ENCODE measurements at places on chromosomes 3 and 15.

DNA sequence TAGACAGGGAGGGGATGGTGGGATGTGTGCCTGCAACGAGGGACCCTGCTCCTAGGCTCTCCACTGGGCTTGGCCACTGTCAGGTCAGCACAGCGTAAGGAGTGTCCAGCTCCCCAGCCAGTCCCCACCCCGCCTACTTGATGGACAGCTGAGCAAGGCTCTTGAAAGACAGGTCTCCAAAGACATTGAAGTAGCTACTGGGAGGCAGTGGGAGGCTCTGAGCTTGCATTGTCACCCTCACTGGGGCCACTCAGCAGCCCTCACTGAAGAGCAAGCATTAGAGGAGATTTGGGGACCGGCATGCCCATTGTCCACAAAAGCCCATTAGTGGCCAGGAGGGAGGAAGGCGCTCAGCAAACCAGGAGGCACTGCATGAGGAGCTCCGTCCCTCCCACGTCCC, 146.5 kb downstream of the MEGF11 start:
- DNase-seq = no peak

DNA sequence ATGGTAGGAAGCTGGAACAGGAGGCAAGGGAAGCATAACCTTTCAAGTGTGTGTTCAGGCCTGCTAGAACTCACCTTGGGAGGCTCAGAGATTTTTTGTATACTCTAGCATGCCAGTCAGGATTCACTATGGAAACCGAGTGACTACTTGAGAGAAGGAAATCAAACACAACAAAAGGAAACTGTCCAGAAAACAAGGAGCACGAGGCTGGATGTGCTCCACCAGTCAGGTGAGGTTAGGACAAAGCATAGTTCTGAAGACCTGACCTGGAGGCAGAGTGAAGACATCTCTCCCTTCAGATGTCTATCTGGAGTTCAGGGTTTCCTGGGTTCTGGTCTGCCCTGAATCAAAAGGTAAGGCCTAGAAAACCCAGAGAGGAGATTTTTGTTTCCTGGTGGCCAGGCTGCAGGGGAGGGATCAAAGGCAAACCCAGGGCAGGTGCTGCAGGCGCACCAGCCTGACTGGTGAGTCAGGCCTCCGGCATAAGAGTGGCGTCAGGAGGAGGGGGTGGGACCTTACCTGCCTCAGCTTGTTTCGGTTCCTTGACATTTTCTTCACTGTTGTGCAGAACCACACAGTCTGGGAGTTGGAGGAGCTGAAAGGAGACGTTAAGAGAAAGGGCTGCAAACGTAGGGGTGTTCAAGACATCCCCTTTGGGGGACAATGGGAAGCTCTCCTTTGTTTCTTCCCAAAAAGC, 52.2 kb upstream of the OSBPL11 start:
- no peak for DNase-seq

- peak; percentile 31 for DNase-seq
Observed at GRCh38 chr15:51403072-51403878, 61.8 kb downstream of the GLDN start.

- no peak for DNase-seq
Observed at GRCh38 chr3:25849641-25850385, 59.9 kb downstream of the OXSM start.

- no peak for DNase-seq
Observed at GRCh38 chr3:49013738-49014660, 4.4 kb downstream of the DALRD3 start.

- DNase-seq = no peak
Observed at GRCh38 chr15:74389241-74390048, 22.0 kb upstream of the CYP11A1 start.

- no peak for DNase-seq
Observed at GRCh38 chr3:54563501-54564200, 364.2 kb downstream of the LRTM1 start.

GRCh38 chr3:192212335-192212734, 515.0 kb downstream of the FGF12 start:
- no peak for DNase-seq

GRCh38 chr3:170899455-170899854, 9.0 kb downstream of the EIF5A2 start:
- DNase-seq = no peak

DNA sequence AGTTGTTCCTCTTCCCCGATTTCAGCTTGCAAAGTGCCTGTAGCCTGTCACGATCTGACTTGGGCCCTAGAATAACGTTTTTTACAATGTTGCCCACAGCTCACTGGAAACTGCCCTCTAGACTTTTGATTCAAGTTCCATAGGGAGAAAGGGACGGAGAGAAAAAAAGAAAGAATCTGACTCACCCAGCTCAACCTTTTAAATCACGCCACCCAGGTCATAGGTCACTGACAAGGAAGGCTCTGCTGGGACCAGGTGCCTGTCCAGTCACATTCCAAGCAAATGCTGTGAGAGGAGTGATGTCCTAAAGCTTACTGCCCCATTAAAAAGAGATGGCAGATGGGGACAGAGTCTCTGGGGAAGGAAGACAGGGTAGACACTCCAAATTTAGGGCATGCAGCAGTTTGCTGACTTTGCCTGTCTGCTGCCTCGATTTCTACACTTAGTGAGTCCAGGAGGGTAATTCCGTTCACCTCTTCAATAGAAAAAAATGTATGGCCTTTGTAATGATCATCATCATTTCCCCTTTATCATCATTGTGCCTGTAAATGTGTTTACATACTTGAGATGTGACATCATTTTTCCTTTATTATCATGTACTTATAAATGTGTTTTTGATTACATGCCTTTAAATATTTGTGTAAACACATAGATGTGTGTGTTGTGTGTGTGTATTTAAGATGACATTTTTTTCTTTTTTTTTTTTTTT, 8.4 kb upstream of the MYO1E start:
- no peak for DNase-seq

GRCh38 chr15:25792128-25792527, 71.0 kb downstream of the ATP10A start:
- no peak for DNase-seq

GRCh38 chr3:81308306-81308705, 453.1 kb downstream of the GBE1 start:
- DNase-seq = no peak

GRCh38 chr3:85193565-85193964, 234.8 kb downstream of the CADM2 start:
- DNase-seq = no peak

DNA sequence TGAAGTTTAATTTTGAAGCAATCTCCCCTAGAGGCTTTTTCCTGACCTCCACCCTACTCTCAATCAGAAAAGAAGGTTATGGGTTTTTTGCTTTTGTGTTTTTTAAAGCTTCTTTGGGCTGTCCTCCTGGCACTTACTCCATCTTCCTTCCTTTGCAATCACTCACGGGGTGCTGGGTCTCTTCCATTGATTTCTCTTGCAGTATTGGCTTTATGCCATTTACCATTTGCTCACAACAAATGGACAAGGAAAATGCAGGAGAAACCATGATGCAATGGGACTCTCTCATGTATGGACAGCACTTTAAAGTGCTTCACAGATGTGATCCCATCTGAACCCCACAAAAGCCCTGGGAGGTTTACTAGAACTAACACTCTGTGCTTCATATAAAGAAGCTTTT, 57.5 kb downstream of the SST start:
- DNase-seq = no peak

DNA sequence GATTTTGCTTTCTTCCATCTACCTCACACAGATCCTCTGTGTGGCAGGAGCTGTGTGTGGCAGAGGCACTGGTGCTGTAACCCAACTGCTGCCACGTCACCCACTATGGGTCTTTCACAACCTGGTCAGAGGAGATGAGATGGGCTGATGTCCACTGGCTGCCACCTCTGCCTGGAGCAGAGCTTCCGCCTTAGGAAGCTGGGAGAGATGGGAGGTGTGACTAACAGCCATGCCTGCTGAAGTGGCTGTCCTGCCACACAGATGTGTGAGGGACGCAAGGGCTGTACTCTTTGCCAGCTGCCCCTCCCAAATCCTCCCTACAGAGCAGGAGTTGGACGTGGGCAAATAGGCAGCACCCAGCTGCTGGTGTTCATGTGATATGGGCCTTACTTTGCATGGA, 329.5 kb downstream of the GABRB3 start:
- no peak for DNase-seq

DNA sequence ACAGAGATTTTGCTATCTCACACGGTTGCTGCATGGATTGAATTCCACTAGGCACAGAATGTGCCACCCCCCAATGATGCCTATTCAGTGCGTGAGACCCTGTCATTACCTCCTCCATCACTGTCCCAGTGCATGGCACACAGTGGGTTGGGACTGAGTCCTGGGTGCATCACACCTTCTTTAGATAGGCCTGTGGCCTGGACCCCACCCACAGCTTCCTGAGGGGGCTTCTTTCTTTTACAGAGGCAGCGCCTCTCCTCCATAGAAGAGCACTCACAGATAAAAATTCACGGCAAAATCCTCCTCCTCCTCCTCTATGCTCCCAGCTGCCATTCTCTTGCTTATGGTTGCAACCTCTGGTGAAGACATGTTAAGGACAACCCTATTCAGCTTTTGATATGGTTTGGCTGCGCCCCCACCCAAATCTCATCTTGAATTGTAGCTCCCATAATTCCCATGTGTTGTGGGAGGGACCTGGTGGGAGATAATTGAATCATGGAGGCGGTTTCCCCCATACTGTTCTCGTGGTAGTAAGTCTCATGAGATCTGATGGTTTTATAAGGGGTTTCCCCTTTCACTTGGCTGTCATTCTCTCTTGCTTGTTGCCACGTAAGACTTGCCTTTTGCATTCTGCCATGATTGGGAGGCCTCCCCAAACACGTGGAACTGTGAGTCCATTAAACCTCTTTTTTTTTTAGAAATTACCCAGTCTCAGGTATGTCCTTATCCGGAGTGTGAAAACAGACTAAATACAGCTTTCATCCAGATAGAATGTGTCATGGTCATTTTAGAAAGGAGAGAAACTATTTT, 147.6 kb downstream of the KLF13 start:
- DNase-seq = no peak

DNA sequence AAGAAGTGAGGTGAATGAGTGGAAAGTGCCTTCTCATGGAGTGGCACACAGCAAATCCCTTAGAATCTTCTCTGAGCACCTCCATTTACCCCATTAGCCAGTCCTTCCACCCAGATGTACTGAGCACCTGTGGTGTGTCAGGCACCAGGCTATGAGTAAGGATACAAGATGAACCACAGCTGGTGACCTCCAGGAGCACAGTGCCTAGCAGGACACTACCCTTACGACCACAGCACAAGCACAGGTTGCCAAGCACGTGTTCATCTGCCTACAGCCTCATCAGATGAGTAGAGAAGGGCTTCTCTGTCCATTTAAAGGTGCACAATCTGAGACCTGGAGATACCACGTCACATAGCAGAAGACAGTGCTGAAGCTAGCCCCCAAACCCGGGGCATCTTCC, 6.2 kb downstream of the MYLK start:
- DNase-seq = no peak

- no peak for DNase-seq
Observed at GRCh38 chr15:48012191-48012590, 108.6 kb upstream of the SLC24A5 start.

- no peak for DNase-seq
Observed at GRCh38 chr3:81336470-81336869, 425.0 kb downstream of the GBE1 start.

GRCh38 chr3:76561494-76562236, 478.2 kb upstream of the ROBO2 start:
- DNase-seq = no peak

GRCh38 chr3:145159640-145160039, 1001.3 kb downstream of the PLOD2 start:
- no peak for DNase-seq

- DNase-seq = no peak
Observed at GRCh38 chr3:30439451-30440053, 166.8 kb upstream of the TGFBR2 start.

GRCh38 chr15:55741833-55742497, 987 bp downstream of the PRTG start:
- DNase-seq = no peak

DNA sequence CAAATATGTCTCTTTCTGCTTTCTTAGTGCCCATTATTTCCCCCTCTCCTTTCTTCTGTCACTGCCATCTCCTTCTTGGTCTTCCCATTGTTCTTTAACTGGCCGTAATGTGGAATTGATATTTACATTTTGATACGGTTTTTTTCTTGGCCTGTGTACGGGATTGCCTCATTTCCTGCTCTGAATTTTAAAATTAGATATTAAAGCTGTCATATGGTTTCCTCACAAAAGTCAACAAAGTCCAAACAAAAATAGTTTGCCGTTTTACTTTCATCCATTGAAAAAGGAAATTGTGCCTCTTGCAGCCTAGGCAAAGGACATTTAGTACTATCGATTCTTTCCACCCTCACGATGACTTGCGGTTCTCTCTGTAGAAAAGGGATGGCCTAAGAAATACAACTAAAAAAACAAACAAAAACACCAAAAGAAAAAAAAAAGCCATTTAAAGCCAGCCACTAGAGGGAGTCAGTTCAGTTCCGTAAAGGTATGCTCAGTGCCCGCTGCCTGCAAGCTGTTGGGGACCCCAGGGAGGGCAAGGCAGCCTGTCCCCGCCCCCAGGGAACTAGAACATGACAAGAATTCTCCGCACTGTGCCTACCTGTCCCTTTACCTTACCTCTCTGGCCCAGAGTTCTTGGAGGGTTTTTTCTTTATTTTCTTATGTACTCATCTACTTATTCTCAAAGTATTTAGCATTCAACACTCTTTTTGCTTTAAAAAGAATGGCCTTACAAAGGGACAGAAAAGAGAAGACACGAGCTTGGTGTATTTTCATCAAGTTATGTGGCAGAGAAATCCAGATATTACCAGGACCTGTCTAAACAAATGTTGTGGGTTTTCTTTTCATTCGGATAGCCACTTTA, 30.0 kb upstream of the NR2E3 start:
- peak; percentile 55 for DNase-seq

DNA sequence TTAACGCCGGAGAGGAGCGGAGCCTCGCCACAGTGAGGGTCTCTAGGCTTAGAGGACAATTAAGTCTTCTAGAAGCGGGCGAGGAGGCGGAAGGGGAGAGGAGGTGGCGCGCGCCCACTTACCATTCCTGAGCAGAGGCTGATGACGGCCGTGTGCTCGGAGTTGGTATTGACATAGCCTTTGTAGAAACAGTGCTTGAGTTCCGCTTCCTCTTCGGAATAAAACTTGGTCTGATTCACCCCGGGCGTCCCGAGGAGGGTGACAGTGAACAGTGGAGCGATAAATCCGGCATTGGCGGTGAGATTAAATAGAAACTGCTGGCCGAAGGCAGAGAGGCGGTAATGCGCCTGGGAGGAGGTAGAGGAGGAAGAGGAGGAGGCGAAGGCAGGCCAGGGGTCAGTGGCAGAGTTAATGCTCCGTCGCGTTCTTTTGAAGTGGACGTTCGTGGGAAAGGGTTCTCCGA, 1.3 kb downstream of the ADAMTS9 start:
- DNase-seq = peak; percentile 63

DNA sequence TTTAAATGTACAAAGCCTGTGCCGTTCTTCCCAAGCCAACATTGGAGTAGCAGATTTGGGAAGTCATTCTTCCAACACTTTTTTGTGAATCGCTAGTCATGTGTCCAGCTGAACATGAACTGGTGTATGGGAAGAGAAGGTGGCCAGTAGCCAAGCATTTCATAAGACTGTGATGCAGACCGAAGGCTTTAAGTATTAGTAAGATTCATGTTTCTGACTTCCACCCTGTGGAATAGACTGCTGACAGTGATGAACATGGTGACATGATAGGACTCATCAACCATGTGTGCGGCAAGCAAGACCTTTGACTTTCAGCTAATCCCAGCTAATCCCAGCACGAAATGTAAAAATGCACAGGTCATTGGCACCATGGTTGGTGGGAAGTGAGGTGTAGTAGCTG, 48.3 kb upstream of the THSD4 start:
- DNase-seq = no peak

GRCh38 chr3:70072180-70072579, 72.6 kb downstream of the SAMMSON start:
- peak; percentile 22 for DNase-seq

GRCh38 chr15:39856357-39856756, 63.7 kb downstream of the GPR176 start:
- no peak for DNase-seq

GRCh38 chr3:188026191-188026968, 127.6 kb upstream of the LPP start:
- DNase-seq = peak; percentile 91
